Activated CD4-positive, alpha-beta memory T cell treated with anti-CD3 and anti-CD28 coated beads, Interleukin-2, amount 10 ng/mL, durations not matched to agents 7 days and 5 days (primary cell): ENCODE measurements at places on chromosomes 16 and 17. TPM values are rescaled to one million over a fixed set of nuclear protein-coding genes. Genes with fewer than 3 reads are reported as not detected.

Gene APOH
- not detected for total RNA-seq

Gene CACNG4
- not detected for total RNA-seq

Gene ABCA8
- total RNA-seq: not detected

Gene ATP2C2
- total RNA-seq: not detected

Gene PRSS33
- total RNA-seq: not detected
